GM04504 (cell line): ENCODE measurements at places on chromosomes 6 and 20.

DNA sequence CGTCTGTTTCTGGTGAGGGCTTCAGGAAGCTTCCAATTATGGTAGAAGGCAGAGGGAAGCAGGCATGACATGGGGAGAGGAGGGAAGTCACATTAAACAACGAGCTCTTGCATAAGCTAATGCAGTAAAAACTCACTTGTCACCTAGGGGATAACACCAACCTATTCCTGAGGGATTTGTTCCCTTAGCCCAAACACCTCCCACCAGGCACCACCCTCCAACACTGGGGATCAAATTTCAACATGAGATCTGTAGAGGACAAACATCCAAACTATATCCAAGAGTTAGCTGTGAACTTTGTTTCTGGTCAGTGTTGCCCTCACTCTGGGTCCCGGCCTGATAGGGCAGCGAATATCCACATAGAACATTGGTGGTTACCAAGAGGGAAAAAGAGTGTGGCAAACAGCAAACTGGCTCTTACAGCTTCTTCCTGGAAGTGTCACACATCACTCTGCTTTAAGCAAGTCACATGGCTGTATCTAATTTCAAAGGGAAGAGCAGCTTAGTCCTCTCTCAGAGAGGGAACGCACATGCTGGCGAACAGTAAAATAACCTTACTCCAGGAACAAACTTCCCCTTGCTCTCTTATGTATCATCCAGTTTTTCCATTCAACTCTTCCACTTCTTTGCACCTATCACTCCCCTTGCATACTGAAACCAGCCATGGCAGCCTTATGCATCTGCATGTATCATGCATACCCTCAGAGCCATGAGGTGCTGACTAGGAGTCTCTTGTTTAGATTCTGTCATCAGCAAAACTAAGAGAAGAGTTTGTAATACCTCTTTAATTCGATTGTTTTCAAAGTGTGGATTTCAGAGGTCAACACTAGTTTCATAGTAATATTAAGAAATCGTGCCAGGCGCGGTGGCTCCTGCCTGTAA is 4.8 kb upstream of the MOCS1 start:
- no peak for DNase-seq

DNA sequence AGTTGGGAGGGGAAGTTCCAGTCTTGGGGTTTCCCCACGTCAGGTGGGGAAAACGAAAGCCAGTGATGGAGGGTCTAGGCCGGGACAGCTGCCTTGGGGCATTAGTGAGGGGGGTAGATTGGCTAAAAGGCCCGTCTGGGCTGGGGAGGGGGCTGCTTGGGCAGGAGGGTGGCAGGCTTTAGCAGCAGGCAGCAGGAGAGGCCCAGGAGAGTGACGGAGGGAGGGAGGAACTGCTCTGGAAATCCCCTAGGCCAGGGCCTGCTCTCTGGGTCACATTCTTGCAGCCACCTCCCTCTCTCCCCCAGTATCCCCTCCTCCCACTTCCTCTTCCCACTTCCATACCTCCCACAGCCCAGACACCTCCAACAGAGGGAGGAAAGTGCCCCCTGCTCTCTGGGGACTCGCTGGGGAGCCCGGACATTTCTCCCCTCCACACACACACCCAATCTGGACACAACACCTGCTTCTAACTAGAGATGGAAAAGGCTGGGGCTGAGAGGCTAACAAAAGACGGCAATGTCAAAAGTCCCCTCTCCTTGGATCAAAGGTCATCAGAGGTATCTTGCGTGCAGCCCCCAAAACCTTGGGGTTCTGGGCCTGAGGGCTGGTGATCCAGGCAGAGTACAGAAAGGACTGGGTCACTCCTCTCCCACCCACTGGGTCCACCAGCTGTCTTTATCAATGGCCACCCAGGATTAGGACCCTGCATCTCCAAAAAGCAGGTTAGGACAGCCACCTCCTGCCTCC is 1.8 kb downstream of the NFKBIE start:
- DNase-seq: no peak

- peak; percentile 89 for DNase-seq
Measured at GRCh38 chr6:42569102-42570028, 5.5 kb downstream of the UBR2 start.

DNA sequence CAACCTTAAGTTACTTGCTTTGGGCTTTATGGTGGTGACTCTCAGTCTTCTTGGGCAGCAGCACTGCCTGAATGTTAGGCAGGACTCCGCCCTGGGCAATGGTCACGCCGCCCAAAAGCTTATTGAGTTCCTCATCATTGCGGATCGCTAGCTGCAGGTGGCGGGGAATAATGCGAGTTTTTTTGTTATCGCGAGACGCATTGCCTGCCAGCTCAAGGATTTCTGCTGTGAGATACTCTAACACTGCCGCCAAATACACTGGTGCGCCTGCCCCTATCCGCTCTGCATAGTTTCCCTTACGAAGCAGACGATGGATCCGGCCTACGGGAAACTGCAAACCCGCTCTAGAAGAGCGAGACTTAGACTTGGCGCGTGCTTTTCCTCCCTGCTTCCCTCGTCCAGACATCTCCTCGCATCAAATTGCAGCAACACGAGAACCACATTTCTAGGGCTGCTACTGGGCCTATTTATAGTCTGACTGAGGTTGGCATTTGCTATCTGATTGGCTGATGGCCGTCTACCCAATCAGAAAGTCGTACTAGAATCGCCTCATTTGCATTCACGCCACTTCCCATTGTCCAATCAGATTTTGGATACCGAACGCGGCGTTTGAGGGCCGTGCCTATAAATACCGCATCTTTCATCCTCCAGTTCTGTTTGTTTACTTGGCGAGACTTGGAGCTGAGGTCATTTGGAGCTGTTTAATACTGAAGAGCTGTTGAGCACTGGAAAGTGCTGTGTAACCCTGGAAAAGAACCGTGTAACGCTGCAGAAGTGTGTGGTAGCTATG is 28.2 kb upstream of the SLC17A4 start:
- no peak for DNase-seq

GRCh38 chr6:25270559-25270958 is 8.6 kb upstream of the CARMIL1 start:
- no peak for DNase-seq

DNA sequence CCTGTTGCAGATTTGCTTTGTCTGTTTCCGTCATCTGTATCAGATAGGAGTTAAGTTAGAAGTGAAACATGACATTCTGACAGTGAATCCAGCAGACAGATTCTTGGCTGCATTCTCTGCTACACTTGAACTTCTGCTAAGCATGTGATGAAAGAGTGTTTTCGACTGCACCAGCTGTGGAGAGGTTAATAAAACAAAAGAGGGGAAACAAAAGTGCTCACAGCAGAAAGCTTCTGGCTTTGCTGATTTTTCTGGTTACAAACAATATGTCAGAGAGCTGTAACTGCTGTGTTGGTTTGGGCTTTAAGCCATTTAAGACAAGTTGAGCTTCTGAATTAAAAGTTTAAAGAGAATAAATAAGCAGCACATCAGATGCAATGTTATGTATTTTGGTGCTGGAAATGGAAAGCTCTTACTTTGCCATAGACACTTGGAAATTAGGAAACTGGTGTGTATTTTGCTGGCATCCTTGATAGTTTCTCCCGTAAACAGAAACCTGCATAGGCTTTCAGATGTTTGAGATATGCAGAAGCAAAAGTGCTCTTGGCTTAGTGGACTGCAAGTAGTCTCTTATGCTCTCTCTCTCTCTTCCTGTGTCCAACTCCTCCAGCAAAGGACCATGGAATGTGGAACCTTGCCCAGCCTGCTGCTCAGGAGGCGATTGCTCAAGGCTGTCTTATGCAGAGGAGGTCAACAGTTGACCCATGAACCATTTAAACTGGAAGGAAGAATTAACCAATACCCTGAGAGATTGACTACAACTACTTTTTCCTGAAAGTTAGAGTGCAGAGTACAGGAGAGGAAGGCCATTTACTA is 104.9 kb downstream of the RPS12 start:
- DNase-seq: peak; percentile 77

DNA sequence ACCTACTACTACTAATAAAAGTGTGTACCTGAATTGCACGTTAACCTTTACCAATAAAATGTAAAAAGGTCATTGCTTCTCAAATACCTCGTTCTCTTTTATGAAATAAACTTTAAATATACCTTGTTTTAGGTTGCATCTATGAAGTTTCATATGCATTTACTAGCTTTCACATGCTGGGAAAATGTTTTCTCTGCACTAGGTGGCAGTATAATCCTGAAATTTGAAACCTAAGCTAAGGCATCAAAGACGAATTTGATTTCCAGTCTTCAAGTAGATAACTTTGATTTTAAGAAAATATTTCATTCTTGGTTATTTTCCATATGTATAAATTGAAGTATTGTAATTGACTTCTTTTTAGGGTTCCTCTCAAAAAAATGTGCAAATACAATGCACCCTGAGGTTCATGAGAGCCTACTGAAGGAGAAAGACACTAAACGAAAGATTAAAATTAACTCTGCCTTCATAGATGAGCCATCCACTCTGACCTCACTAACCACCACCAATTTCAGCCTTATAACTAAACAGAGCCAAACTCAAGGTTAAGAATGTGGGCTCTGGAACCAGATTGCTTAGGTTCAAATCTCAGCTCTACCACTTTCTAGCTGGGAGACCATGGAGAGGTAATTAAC is 7.3 kb upstream of the COL9A1 start:
- DNase-seq: peak; percentile 4

- DNase-seq: no peak
Measured at GRCh38 chr6:34213772-34214171, 22.9 kb upstream of the HMGA1 start.

DNA sequence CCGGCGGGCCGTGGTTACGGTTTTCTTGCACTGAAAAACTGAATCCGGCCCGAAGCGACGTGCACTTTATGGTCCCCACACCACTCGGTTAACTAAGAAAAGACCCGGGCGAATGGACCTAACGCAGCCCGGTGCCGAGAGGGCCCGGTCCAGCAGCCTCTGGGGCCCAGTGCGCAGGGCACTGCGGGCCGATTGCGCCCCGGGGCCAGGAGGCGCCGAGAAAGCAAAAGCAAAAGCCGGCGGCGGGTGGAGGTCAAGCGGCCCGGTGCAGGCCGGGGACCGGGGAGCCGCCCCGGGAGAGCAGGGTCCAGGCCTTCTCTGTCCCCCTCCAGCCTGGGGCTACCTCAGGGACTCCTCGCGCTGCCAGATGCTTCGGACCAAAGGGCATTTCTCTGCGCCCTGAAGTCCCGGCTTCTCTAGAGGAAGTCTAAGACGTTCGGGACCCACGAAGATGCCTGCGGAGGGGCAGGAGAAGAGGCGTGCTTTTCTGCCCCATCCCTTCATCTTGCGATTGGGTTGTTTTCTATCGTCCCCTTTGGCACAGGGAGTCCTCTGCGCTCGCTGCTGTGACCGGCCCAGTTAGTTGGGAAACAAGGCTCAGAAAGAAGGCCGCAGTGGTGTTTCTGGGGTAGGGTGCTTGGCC is 4.4 kb downstream of the FOXF2 start:
- no peak for DNase-seq

DNA sequence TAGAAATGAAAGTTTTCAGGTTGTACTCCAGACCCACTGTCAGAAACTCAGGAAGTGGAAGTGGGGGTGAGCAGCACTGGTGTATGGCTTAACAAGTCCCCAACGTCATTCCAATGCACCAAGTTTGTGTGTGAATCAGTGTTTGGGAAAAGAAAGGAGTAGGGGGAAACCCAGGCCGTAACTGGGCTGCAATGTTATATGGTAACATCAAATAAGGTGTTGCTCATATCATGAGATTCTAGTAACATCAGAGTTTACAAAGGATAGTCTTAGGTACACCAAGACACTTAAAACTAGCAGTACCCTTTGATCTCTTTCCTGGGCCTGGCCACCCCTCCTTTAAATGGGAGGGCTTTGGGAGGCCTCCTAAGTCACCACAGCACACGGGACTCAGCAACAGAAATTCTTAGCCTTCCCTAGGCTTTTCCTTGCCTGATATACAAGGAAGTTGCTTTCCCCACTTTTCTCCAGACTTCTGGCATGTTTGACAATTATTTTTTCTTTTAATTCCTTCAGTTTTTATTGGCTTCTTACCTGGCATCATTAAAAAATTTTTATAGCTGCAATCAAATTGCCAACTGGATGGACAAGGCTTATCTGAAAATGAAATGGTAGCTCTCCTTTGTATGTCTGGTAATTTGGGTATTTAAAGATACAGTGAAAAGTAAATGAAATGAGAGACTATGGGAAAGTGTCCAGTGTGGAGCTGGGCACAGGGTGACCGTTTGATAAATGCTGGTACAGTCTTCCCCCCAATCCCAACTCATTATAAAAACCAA is 15.1 kb downstream of the E2F3 start:
- no peak for DNase-seq

GRCh38 chr6:29517728-29518440 is 30.1 kb upstream of the MAS1L start:
- DNase-seq: no peak

DNA sequence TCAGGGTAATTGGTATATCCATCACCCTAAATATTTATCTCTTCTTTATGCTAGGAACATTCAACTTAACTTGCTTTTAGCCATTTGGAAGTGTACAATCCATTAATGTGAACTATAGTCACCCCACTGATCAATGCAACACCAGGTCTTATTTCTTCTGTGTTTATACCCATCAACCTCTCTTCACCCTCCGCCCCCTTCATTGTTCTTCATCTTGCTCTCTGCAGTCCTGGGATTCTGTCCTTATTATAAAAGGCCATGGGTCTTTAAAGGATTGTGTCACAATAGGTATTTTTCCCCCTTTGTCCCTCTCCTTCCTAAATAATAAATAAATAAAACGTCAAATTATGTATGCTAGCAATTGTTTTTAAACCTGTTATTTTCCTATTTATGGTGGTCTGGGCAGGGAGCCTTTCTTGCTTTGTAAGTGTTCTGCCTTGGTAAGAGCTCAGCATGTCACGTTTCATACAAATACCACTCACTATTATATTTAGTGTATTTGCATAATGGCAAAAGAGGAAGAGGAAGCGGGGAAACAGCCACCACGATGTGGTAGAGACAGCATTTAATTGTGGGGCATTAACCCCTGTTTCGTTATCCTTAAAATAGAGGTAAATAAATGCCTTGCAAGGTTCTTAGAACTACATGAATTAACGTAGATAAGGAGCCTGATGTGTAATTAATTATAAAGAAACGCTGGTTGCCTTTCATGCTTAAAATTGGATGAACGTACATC is 1.9 kb downstream of the ABRACL start:
- DNase-seq: no peak

DNA sequence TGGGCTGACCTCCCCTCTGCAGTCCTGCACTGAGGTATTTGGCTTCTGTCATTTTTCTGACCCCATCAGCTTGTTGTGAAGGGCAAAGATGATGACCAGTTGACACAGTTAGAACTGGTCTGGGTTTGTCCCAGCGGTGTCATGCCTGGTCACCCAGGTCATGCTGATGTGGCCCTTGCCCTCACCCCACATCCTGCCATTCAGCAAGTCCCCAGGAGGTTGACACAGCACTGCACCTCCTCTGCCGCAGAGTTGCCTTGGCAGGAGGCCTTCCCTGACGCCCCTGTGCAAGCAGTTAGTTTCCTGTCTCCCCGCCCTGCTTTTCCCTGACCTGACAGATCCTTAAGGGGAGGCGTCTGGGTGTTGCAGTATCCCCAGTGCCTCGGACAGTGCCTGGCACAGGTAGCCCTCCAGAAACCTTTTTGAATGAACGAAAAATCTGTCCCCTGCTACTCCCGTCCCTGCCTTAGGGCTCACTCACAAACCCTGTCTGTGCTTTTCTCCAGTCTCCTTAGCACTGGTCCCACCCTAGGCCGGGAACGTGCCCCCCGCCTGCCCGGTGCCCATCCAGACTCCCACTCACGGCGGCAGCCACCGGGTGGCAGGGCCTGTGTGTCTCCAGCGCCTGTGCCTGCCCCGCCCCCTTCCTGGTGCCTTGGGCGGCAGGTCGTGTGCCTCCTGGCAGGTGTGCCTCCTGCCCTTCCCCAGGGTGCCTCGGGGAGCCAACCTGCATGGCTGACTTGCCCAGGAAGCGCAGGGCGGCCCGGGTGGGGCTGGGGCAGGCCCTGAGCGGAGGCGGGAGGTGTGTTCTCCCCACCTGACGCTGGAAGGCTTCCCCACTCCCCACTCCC is 146.3 kb upstream of the RNF24 start:
- no peak for DNase-seq
